ENCODE measurements at places on chromosomes 2 and 18. TPM values are rescaled to one million over a fixed set of nuclear protein-coding genes. Genes with fewer than 3 reads are reported as not detected.

The RAB6C gene
- total RNA-seq = not detected

The AP1S3 gene
- 0.89 TPM for total RNA-seq

The EIF4E2 gene
- total RNA-seq = 94.7 TPM

The NR4A2 gene
- 0.25 TPM for total RNA-seq

The IGFBP5 gene
- total RNA-seq = 0.64 TPM

The PXDN gene
- 195 TPM for total RNA-seq

The GCKR gene
- 0.13 TPM for total RNA-seq

The SERPINB10 gene
- not detected for total RNA-seq

The SLC30A3 gene
- total RNA-seq = 6.3 TPM

The PTGR3 gene
- 11.5 TPM for total RNA-seq

The LIPG gene
- 1.3 TPM for total RNA-seq

The SNTG2 gene
- total RNA-seq = 0.38 TPM

The CAPN14 gene
- under 0.01 TPM for total RNA-seq

The GPR45 gene
- total RNA-seq = not detected

The NT5C1B gene
- total RNA-seq = not detected

The HOXD10 gene
- 7.8 TPM for total RNA-seq

The POTEC gene
- not detected for total RNA-seq

The RESP18 gene
- not detected for total RNA-seq
